EL (cell line): ENCODE measurements at places on chromosomes 2 and 18.
A peak's percentile ranks its signal among the peaks of the same experiment; 100 is the strongest.

DNA sequence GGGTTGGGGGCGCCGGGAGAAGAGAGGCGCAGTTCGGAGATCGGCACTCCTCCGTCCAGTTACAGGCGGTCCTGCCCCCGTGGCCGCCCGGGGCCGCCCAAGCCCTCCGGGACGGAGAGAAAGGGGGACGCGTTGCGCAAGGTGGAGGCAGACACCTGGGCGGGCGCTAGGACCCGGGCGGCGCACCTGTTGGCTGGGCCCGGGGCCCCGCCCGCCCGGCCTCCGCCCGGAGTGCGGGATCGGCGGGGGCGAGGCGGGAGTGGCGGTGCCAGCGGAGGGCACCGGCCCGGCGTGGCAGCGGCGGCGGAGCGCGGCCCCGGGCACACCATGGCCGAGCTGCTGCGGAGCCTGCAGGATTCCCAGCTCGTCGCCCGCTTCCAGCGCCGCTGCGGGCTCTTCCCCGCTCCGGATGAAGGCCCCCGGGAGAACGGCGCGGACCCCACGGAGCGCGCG, at the start of gene SGPP2:
Gene SGPP2 (plus strand): TSS at position 268 of the 453 bp plus-strand sequence. CDS start 60 bp downstream, at position 328.
- no peak for DNase-seq

GRCh38 chr2:239187464-239188253, 213.2 kb downstream of the HDAC4 start:
- no peak for DNase-seq

- peak; percentile 18 for DNase-seq
Measured at GRCh38 chr2:63553049-63553448, 35.2 kb downstream of the WDPCP start.

- no peak for DNase-seq
Measured at GRCh38 chr18:44708451-44709083, 27.9 kb downstream of the SETBP1 start.

DNA sequence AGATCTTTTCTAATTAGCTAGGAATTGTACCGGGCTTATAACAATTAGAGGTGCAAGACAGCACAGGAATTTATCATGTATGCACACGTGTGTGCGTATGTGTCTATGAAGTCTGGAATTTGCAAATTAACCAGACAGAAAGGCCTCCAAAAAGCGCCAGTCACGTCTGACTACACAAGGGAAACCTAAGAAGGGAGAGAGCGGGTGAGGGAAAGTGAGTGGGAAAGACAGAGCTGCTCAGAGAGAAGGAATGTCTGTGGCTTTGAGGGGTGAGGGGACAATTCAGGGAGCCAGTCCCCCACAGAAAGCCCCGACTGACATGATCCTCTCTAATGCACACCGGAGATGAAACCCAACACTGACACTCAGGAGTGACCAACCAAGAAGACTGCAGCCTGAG, 197.7 kb upstream of the SH3BP4 start:
- DNase-seq = no peak

GRCh38 chr18:11149441-11150270, at the start of gene PIEZO2:
Gene PIEZO2, minus strand, starts transcription at chr18:11149569. Its CDS starts 981 bp downstream, at chr18:11148588.
- peak; percentile 79 for DNase-seq

- DNase-seq = no peak
Measured at GRCh38 chr2:129945557-129945956, 33.9 kb upstream of the RAB6C start.

DNA sequence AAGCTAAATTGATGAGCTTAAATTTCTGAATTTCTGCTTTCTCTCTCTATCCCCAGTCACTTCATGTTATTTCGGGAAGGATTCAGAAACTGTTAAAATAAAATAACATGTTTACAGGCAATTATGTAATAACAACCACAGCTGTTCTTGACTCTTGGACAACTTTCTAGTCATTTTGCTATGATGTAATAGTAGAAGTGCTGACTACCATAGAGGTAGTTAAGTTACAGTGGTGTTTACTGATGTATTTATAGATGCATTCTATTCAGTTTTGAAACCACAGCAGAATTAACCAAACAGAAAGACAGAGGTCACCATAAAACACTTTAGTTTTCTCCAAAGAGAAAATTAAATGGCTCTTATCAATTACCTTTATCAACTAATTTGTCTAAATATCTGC, 1292.0 kb upstream of the CHAC2 start:
- DNase-seq = no peak

DNA sequence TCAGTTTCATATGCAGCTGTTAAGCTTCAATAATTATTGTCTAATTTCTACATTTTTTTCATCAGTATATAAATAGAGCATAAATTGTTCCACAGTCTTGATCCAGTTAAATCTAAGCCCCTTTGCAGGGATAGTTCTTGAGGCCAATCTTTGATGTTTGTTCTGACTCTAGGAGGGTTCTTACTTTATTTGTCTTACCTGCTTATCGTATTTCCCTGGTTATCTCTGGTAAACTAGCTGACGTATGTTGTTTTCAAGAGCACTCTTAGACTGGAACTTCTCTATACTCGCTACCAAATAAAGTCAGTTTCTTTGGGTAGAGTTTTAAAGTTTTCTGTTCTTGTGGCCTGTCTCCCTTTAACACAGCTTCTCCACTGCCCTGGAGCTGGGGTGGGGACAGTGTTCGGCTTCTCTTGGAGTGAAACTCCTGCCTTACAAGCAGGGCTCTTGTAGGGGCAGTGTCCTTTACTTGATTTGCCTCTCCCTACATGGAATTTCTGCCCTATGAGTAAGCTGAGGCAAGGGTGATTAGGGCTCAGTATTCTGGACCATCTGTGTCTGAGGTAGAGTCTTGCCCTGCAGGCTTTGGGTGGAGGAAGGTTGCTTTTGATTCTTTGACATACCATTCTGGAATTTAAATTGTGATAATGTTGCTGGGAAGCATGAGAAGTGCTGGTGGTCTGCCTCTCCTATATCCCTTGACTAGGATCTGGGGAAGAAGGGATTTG, 90.3 kb downstream of the PTPN4 start:
- DNase-seq = peak; percentile 65

DNA sequence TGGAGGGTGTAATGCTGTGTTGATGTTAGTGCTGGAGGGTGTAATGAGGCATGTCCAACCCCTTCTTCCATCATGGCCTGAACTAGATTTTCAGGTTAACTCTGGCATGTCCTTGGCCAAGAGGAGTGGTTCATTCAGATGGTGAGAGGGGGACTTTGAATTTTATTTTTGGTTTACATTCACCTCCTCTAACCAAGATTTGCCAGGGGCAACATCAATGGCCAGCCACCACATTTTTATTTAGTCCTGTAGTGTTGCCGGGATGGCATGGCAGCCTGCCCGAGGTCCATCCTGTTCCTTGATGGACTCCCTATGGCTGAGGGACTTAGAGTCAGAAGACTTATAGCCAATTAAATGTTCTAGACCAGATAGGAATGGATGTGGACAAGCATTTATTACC, 484.6 kb upstream of the HS6ST1 start:
- DNase-seq = no peak

DNA sequence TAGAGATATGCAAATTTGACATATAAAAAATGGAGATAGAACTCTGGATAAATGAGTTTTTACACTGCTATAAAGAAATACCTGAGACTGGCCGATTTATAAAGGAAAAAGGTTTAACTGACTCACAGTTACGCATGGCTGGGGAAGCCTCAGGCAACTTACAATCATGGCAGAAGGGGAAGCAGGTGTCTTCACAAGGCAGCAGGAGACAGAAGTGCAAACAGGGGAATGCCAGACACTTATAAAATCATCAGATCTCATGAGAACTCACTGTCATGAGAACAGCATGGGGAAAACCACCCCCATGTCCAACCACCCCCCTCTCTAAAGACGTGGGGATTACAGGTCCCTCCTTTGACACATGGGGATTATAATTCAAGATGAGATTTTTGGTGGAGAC, 1540.2 kb upstream of the SLC39A10 start:
- no peak for DNase-seq

DNA sequence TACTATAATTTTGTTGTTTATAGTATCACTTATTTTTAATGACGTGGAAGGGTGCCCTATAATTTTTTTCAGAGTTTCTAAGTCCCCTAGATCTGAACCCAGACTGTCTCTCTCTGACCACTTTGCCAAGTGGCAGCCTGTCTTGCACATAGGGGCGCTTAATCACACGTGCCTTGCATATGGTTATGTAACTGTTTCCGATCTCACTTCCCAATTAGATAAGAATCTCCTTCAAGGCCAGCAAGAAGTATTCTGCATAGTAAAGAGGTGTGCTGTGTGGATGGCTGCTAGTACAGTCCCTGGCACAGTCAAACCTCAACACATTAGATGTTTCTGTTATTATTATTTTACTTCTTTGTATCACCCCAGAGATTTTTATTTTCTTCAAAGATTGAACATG, 197.8 kb upstream of the SIX2 start:
- no peak for DNase-seq

DNA sequence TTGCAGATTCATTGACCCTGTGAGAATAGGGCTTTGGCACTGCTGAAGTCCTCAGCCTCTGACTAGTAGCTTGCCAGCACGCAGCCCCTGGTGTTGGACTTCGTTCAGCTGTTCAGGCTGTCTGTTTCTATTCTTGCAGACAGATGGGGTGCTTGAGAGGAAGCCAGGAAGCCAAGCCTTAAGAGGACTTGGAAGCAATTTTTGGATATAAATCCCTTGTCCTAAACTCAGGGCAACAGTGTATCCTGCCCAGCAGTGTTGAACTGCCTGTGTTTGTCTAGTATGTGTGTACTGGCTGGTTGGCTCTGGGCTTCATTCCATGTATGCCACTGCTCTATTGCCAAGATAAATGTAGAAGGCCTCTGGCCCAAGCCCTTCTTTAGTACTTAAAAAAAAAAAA, 108.6 kb downstream of the COMMD1 start:
- DNase-seq = peak; percentile 11

DNA sequence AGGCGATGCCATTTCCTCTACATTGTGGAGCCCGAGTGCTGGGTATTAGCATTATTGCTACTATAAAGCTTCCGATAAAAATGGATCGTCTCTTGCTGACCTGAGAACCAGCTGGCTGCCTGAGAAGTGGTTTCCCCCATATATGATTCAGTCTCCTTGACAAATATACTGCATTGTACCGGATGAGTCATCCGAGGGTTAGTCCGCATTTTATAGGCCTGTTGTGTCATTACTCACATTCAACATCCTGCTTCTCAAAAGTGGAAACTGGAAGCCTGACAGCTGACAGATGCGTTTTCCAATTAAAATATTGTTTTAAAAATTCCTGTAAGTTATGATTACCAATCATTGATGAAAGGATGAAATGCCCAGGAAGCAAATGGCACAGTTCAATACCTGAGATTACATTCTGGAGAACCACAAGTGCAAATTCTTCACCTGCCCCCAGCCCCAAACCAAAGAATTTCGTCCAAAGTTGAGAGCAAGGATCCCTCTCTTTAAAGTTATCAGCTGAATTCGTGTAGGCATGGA, 65.7 kb downstream of the SPRED2 start:
- peak; percentile 97 for DNase-seq

DNA sequence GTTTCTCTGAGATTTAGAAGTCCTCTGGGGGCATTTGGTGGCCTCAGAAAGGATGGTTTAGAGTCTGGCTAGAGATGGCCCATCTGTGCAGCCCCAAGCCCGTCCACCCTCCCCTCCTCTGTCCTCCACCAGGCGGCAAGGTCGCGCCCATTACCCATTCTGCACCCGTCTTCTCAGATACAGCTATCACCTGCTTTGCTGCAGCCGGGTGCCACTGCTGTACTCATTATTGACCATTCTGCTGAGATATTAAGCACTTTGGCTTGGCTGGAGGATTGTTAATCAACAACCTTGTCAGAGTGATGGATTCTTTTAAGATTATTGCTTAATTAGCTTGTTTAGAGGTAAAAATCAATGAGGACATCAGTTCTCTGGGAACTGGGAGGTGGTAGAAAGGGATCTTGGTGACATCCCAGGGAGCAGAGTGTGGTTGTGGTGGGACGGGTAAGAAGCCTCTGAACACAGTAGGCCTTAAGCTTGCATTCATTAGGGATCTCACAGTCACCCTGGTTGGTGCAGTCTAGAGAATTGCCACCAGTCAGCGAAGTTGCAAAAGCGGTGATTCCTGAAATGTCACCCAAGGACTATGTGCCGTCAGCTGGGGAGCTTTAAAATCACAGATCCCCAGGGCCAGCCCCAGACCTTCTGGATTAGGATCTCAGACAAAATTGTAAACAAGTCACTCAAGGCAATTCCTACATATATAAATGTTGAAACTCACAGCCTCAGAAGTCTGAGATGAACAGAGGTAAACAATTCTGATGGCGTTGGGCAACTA, 90.9 kb downstream of the CAPN13 start:
- DNase-seq = no peak

GRCh38 chr2:68489282-68489681, 21.9 kb downstream of the APLF start:
- DNase-seq = no peak

GRCh38 chr2:159677654-159678053, 34.7 kb upstream of the MARCHF7 start:
- no peak for DNase-seq

GRCh38 chr18:76335859-76336640, 159.0 kb downstream of the ZNF516 start:
- no peak for DNase-seq

DNA sequence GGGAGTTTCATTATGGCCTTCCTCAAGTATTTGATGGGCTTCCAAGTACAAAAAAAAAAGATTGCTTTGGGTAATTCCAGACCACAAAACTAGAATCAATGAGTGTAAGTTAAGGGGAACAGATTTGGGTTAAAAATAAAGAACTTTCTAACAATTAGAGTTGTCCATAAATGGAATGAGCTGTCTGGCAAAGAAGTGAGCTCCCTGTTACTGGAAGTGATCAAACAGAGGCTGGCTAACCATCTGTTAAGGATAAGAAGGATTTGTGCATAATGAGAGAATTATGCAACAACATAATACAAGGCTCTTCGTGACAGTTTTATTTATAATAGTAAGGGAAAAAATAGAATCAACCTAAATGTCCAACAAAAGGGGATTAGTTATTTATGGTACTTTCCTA, 44.6 kb upstream of the ACVR1 start:
- no peak for DNase-seq

DNA sequence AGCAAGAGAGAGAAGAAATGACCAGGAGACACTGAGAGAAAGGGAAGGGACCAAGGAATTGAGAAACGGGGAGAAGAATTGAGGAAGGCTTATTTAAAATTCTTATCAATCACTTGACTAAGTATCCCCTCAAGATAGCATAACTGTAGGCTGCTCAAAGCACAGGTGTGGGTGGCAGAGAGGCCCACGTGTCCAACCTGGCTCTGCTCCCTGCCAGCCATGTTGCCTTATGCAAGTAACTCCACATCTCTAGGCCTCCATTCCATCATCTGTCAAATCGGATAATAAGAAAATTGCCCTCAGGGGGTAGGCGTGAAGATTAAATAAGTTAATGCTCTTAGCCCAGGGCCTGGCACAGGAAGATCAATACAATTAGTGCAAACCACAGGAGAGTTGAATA, 7.4 kb upstream of the NPAS2 start:
- no peak for DNase-seq

- DNase-seq = peak; percentile 33
Measured at GRCh38 chr2:217993817-217994463, 8.9 kb downstream of the TNS1 start.

GRCh38 chr2:30796699-30797098, 10.5 kb downstream of the CAPN13 start:
- DNase-seq = no peak

DNA sequence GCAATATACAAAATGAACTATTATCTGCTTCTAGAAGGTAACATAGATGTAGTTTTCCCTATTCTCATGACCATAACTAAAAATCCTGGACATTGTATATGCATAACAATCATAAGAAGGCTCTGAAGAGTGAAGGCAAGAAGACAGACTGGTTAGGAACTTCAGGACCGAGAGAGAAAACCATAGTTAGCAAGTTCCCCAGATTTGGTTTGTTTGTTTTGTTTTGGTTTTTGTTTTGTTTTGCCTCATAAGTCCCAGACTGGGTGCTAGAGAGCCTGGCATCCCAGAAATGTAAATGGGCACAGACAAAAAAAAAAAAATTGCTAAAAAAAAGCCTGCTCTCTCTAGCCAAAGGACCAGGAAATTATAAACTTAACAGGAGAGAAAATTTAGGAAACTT, 192.2 kb upstream of the FBXO11 start:
- DNase-seq = no peak
